Calu3 (cell line): ENCODE measurements at places on chromosomes 6 and 20.

DNA sequence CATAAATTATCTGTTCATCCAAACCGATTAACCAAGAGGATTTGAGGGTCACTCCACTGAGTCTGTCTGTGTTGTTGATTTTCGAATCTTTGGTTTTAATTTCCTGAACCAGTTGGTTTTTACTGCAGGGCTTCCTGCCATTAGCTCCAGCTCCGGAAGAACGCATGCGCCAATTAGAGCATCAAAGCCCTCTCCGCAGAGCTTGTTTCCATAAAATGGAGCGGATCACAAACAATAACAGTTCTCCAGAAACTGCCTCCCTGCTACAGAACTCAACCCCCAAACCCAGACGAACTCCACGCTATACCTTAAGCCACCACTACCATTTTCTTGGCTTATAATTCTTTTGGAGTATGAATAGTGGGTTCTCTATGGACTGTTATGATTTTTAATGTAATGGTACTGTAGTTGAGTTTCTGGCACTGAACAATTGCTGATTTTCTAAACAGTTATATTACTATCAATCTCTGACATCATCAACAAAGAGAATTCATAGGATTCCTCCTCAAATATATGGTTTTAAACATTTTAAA is 13.8 kb downstream of the TFAP2A start:
- DNase-seq: no peak

GRCh38 chr20:1418350-1418749 is 25.5 kb upstream of the FKBP1A start:
- DNase-seq: no peak

GRCh38 chr6:129500958-129501739 is 208.8 kb downstream of the ARHGAP18 start:
- DNase-seq: peak; percentile 71

- DNase-seq: no peak
These were observed 149.5 kb upstream of the NEDD9 start for GRCh38 chr6:11381801-11382513.

DNA sequence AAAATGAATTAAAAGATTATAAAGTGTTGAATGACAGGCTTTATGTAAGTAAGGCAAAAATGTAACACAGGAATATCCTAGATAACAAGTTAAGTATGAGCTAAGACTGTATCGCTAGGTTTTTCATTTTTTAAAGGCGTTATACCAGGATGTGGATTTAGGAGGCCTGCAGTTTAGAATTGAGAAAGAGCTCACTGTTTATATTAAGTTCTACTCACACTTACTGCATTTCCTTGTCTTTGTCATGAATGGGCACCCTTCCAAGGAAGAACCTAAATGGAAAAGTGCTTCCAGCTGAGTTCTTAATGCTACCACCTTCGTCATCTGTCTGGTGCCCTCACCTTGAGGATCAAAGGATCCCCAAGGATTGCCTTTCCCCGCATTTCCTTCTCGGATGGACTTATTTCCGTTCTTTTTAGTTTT is 148.7 kb downstream of the SOX4 start:
- peak; percentile 55 for DNase-seq

GRCh38 chr20:39878320-39878719 is 810.7 kb downstream of the MAFB start:
- no peak for DNase-seq

DNA sequence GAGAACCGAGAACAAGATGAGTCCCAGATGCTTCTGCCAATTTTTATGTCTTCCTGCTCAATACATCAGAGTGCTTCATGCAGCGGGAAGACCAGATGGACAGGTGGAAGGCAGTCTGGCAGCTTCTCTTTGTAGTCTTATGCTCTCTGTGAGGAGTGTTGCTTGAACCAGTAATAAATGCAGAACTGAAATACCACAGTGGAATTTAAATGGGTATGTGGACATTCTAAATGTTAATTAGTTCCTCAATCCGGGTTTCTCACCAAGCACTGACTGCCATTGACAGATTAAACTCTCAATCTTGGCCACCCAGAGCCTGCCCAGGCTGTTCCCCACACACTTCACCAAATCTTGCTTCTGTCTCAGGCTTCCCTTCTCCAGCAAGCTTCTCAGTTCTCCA is 695.5 kb upstream of the CHD6 start:
- DNase-seq: no peak

- DNase-seq: no peak
These were observed 91.7 kb upstream of the IYD start for GRCh38 chr6:150276937-150277742.

DNA sequence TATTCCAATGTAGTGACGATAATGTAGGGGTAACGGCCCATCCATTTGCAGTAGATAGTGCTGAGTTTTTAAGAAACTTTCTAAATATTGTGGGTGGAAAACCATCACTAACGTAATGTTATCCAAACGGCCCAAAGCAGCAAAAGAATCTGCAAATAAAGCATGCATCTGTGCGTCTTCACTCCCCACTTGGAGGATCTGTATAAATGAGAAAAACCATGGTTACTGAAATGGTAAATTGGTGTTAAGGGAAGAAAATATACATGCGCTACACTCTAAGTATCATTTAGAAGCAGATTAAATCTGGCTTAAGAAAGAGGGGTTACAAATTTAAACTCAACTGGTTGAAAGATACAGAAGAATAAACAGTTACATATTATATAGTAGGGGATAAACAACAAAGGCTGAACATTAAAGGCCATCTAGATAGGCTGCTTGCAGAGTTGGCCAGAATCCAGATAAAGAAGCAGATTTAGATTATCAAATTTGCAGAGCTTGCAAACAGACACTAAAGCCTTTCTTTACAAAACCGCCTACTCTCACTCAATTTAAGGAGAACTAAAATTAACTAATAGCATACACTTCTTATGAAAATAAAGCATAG is 93.3 kb downstream of the SESN1 start:
- no peak for DNase-seq

DNA sequence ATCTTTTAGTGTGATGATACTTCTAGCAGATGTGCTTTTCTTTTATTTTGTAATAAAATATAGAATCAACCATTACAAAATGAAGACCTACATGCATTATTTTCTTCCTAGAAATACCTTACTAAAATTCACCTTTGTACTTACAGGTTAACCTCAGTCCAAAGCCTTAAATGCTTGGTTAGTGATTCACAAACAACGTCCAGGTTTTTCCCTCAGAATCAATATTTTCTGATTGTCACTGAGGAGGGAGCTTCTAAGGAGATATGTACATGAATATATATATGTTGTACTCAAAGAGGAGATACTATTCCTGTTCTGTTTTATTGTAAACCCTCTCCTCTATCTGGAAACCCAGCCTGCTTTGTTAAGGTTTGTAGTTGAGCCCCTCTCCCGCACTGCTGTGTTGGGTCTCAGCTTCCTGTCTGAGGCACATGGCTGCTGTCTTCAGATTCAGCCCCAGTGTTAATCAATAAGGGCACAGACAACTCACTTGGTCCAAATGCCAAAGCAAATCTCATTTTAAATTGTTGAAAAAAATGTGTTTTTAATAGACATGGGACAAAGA is 33.9 kb upstream of the HS3ST5 start:
- DNase-seq: peak; percentile 2

DNA sequence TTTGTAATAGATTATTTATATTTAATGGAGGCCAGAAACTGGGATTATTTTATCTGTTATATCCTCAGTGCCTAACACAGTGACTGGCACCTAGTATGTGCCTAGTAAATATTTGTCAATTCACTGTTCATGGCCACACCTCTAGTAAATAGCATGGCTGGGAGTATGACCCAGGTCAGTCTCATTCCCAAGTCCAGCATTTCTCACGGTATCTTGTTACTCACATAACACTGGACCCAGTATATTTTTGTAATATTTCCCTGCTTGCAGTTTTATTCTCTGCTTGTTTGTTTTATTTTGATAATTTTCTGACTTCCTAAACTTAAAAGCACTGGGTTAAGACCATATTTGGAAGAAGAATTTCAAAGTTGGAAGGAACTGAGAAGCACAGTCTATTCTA is 47.7 kb downstream of the CTNNBL1 start:
- no peak for DNase-seq
